ENCODE measurements at places on chromosomes 13 and 19.

- DNase-seq: peak; percentile 91
Observed at GRCh38 chr19:2962018-2962670, 15.2 kb upstream of the TLE6 start.

DNA sequence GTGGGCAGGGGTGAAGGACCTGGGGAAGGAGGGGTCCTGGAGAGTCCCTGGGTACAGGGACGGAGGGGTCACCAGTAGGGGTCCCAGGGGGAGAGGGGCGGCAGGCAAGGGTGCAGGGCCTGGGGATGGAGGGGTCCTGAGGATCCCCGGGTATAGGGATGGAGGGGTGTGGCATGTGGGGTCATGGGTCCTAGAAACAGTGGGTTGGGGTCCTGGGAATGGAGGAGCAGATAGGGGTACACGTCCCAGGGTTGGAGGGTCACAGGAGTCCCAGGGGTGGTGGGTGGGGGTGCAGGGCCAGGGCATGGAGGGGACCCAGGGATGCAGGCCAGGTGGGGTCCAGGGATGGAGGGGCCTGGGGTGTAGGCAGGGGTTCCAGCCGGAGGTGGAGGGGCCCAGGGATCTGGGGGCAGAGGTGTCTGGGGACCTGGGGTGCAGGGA lies 1.4 kb downstream of the BTBD2 start:
- DNase-seq: no peak

- DNase-seq: no peak
Observed at GRCh38 chr13:72390909-72391308, 336.5 kb downstream of the MZT1 start.

DNA sequence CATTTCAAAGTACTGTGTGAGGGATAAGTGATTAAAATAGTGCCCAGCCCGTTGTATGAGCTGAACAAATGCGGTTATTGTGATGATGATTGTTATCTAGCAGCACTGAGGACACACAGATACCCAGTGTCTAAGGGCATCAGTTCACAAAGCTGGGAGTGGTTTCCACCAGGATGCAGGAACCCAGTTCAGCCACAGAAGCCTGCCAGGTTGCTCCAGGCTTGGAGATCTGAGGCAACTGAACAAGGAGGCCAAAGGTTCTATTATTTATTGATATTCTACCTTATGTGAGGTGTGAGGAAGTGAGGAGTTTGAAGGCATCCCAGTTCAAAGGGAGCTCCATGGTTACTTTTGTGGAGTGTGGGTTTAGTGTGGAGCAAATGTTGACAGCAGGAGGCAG lies 13.2 kb downstream of the DIAPH3 start:
- peak; percentile 15 for DNase-seq

GRCh38 chr19:42423462-42424344 lies 3.5 kb downstream of the LIPE start:
- peak; percentile 97 for DNase-seq

GRCh38 chr13:74289861-74290773 lies 155.9 kb upstream of the KLF12 start:
- DNase-seq: peak; percentile 93

GRCh38 chr19:15449620-15450527 lies at the start of gene WIZ:
Gene WIZ, minus strand, starts transcription at chr19:15449956. Its CDS starts 1,649 bp downstream, at chr19:15448307.
- DNase-seq: peak; percentile 88

DNA sequence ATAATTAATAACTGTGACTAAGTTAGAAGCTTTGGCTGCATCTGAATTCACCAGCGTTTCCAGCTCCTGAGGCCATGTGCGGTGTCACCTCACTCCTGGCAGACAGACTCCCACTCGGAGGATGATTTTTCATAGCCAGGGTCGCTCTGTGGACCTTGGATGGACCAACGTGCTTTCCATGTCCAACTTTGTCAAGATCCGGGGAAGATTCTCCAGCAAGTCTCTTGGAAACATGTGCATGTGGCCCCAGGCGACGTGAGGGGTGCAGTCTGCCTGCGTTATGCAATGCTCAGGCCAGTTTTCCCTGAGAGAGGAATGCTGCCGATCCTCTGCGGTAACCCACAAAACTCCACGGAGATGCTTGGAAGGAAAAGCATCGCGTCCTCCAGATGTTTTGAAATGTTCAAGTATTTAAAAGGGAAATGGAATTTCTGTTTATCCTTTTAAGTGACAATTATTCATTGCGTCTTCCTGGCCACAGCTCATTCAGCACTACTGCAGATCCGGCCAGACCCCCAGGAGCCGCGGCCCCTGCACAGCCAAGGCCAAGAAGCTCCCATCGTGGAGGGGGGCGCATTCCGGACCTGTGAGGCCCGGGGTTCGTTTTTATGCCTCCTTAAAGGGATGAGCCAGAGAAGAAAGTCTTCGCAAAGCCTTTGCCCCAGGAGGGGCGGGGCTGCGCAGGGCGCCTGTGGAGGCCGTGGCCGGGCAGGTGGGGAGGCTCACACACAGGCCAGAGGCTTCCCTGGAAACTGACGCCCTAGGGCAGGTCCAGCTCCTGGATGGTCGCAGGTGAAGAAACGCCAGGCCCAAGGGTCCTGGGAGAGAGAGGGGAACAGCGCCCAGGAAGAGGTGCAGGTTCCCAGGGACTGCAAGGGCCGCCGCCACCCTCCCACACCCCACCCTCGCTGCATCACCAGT lies 46.0 kb downstream of the C13orf46 start:
- peak; percentile 64 for DNase-seq

DNA sequence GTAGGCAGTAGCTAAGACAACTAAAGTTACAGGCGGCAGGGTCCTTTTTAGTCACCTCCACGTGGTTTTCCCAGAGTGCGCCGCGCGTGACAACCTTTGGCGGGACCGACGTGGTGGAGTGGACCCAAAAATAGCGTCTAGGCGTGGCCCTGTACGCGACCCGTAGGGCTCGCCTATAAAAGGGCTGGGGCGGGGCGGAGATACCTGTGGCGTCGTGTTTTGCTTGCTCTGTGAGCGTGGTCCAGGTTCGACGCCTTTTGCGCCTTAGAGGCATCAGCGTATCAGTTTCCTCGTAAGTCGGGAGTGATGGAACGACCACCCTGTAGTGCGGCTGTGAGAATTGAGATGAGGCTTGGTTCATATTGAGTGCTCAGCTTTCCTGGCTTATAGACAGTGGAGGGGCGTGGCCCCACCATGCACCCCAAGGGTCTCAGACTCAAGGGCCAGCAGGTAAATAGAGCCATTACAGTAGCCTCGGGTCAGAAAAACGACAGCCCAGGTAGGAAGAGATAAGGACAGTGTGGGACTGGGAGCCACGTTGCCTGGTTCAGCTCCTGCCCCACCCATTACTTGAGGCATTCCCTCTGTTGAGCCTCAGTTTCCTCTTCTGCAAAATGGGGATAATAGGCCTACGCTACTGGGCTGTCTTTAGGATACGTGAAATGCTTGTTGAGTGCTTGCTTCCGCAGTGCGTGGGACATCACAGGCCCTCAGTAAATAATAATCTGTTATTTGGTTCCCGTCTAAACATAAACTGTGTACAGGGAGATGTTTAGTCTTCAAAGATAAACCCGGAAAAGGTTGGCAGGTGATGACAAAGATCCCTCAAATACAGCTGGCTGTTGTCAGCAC lies 693 bp upstream of the TMED1 start:
- peak; percentile 95 for DNase-seq

DNA sequence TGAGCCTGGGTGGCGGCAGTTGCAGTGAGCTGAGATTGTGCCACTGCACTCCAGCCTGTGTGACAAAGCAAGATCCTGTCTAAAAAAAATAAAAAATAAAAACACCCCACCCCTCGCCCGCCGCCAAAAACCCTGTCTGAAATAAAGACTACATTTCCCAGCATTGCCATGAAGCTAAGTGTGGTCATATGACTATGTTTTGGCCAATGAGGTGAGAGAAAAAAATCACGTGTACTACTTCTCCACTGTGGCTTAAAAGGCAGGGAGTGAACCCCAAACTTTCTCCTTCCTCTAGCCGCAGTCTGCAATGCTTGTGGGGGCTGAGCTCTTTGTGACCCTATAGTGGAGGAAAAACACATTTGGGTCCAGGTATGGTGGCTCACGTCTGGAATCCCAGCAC lies 54.9 kb downstream of the COLGALT1 start:
- no peak for DNase-seq

DNA sequence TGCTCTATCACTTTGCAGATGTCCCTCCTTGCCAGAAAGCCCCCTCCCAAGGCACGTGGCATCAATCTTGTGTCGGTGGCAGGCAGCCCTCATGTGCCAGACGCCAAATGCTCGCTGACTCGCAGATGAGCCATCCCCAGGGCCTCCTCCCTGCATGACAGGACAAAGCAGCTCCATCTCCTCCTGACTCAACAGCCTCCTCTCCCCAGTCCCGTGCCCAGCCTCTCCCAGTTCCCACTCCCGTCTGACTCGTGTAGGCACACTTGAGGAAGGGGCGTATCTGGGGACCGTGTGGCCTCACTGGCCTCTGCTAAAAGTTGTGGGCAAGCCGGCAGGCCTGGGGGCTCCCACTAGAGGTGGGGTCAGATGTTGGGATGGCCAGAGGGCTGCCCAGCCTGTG lies 133.6 kb downstream of the STK24 start:
- DNase-seq: no peak

Measured in stomach (tissue), 19 donors.